ENCODE measurements at places on chromosomes 6 and 20.

DNA sequence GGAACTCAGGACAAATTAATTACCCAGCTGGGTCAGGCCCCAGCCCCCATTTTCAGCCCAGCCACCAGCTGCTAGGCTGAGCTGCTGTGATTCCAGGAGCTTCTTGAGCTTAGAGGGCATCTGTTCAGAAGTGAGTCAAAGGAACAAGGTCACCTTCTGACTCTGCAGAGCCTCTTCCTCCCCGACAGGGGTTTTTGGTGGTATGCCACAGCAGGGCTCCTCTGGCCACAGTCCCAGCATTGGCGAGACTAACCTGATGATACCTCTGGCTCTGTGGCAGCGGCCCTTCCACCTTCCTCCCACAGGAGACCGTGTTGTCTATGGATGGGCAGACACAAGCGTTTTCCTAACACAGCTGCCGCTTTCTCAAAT, 39.7 kb downstream of the ZC3H12D start:
- DNase-seq, result no peak

- DNase-seq, result no peak
These were observed 508.9 kb upstream of the SOX4 start for GRCh38 chr6:21084656-21085055.

DNA sequence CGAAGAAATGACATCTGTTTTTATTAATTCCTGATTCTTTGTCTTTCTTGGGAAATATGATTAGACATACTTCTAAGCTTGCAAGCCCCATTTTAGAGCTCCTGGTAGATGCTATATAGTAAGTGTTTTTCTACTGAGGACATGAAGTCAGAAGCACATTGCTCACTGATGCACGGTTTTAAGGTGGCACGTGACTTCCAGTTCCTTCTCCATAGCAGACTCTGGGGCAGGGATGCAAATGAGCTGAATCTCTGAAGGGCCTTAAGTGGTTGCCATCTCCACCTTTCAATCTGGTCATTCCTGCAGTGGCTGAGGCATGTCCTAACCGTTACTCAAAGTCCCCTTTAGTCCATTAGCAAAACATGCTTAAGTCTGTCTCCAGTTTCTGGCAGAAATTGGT, 421.2 kb upstream of the HTR1E start:
- no peak for DNase-seq

- no peak for DNase-seq
These were observed 216.3 kb downstream of the ERMARD start for GRCh38 chr6:169967687-169968086.

GRCh38 chr6:2225422-2226392, 19.7 kb downstream of the GMDS start:
- DNase-seq, result peak; percentile 24

DNA sequence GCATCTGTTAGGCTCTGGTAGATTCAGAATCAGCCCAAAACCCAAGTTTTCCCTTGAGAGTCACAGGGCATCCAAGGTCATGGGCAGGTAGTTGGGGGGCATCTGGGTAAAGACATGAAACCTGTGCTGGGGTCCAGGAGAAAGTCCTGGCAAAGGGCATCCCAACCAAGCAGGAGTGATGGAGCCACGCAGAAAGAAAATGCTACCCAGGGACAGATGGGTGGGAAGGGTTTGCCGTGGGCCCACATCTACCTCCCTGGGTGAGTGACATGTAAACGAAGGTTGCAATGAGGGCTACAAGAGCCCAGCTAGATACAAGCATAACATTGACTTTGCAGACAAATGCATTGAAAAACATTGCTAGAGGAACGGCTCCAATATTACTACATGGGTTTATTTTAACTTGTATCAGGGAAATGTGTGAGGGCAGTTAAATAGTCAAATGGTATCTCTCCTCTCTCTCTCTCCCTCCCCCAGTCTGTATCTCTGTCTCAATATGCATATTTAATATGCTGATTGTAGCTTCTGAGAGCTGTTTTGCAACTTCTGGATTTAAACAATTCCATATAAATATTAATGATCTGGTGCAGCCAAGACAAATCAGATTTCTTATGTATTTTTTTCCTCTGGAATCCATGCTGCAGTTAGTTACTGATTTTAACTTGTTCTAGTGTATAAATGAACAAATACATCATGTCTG, 135.7 kb downstream of the SYNDIG1 start:
- DNase-seq, result no peak

DNA sequence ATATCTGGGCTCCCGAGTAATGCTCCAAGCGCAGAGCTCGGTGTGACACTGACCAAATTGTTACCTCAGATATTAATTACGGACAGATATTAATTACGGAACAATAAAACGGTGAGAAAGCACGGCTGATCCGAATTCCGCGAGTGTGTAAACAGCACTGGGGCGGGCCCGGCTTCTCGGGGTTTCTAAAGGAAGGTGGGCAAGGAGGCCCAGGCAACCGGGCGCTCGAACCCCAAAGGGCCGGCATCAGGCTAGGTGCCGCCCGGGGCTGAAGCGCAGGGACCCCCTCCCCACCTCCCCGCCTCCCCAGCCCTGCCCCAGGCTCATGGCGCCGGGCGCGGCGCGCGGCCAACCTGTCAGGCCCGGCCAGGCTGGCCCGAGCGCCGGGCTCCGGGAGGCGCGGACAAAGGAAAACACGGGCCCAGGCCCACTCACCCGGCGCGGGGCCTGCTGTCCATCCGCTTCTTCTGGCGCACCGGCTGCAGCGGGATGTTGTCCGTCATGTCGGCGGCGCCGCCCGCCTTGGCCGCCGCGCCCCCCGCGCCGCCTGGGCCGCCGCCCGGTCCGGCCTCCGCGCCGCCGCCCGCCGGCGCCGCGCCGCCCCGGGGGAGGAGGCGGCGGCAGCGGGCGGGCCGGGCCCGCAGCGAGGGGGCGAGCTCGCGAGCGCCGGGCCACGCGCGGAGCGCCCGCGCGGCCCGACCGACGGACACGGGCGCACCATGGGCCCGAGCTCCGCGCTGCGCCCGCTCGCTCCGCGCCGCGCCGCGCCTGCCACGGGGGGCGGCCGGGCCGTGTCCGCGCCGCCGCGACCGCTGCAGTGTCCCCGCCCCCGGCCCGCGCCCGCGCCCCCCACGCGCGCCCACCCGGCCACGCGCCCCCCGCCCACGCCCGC, at the start of gene ATP9A:
Gene ATP9A (minus strand): TSS at position 524 of the 892 bp plus-strand sequence. CDS start 21 bp downstream, at position 503.
- DNase-seq, result peak; percentile 31

DNA sequence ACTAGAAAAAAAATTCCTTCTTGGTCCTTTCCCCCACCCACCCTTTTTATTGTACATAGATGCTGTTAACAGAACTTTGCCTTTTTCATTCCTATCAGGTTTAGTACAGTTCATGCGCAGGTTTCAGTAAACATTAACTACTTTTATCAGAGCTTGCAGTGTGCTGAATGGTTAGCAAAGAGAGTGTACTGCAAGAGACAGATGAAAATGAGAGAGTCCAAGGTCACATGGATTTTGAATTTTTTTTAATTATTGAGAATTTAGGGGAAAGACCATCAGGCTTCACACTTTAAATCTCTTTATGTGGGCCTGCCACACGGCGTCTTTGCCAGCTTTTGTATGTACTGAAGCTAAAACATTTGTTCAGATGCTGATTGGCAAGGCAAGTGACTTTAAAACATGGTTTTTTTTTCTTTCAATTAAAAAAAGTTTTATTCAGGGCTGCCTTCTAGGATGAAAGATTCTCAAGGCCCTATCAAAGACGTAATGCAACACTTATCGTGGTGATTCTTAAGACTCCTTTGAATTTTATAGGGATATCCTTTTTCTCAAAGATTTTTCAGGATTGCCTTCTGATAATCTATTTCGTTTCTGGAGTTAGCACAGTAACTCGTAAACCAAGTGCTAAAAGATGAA, 32.2 kb downstream of the RREB1 start:
- no peak for DNase-seq

GRCh38 chr6:138575257-138575656, 76.0 kb upstream of the NHSL1 start:
- DNase-seq, result no peak

All from fibroblast of pulmonary artery (primary cell).